BJ (cell line): ENCODE measurements at places on chromosomes 7 and 10. TPM values are rescaled to one million over a fixed set of nuclear protein-coding genes. Genes with fewer than 3 reads are reported as not detected.

Gene TAC1
- polyA plus RNA-seq = not detected in 2 replicates

Gene SLC13A4
- polyA plus RNA-seq = 0.04 TPM in 2 replicates

Gene PNLIPRP3
- polyA plus RNA-seq = not detected in 2 replicates

- DNase-seq = peak; percentile 58
Observed at GRCh38 chr10:88707429-88708155, 1.5 kb downstream of the LIPK start.
